Myocyte (in vitro differentiated cells): ENCODE measurements at places on chromosomes 12 and 14.

DNA sequence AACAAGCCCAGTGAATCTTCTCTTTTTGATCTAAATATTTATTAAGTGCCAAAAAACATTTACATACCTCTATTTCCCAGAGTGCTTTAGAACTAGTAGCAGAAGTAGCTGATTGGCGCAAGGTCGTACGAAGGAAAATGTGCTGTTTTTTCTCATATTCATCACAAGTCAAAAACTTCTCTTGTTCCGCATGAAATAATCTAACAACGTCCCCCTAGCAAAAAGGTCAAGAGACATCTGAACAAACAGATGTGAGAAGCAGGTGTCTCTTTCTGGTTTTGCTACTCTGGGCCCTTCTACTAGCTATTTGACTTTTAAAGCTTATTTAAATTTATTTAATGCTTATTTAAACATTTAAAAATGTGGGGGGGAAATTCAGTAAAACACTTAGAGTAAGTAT, 117.8 kb downstream of the ITPR2 start:
- DNase-seq = no peak

- DNase-seq = no peak
Observed at GRCh38 chr12:100061814-100062213, 77.1 kb upstream of the ANKS1B start.

DNA sequence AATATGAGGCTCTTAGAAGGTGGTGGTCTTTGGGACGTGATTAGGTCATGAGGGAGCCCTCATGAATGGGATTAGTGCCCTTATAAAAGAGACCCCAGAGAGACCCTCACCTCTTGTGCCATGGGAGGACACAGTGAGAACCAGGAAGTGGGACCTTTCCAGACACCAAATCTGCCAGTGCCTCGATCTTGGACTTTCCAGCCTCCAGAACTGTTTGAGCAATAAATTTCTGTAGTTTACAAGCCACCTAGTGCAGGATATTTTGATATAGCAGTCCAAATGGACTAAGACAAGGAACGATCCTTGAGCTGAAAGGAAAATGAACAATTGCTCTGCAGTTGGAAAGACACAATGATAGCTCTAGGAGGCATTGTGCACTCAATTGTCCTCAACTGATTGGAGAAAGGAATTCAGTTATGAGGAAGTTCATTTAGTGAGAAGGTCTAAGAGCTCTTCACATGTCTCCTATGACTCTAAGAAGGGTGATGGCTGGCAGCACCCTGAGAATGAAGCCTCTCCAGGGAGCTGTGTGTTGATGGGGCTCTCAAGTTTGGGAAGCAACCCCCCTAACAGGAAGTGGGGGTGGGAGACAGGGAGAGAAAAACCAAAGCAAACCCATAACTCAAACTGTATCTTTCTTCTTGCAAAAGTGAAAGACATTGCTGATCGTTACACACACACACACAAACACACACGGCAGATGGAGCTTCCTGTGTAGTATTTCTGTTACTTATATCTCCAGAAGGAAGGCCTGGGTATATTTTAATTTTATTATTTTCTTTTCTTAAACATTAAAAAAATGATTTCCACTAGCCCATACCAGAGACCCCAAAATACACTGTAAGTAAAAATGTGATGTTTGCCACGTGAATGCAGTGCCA, 21.0 kb downstream of the CHST11 start:
- no peak for DNase-seq

DNA sequence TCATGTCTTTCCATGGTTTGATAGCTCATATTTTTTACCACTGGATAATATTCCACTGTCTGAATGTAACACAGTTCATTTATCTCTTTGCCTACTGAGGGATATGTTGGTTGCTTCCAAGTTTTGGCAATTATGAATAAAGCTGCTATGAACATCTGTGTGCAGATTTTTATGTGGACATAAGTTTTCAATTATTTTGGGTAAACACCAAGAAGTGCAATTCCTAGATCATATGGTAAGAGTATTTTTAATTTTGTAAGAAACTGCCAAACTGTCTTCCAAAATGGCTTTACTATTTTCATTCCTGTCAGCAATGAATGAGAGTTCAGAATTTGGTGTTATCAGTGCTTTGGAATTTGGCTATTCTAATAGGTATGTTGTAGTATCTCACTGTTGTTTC, 43.7 kb upstream of the SLC35F4 start:
- no peak for DNase-seq

- DNase-seq = no peak
Observed at GRCh38 chr12:39341179-39341578, 101.7 kb downstream of the KIF21A start.

GRCh38 chr12:112820796-112821195, 29.2 kb downstream of the RPH3A start:
- no peak for DNase-seq

DNA sequence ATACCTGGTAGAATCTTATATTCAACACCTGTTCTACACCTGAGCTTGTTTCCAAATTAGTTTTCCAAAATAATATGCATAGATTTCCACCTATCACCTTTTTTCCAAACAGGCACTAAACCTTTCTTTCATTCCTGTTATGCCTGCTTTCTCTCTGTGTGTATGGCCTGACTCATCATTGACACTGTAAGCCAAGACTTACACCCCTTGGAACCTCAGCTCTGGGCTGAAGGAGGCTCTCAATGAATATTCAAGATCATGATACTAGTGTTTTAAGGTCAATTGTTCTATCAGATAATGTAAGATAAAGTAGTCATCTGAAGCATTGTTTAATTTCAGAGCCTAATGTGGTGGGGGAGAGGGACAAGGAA, 1193.3 kb downstream of the FLRT2 start:
- DNase-seq = no peak

GRCh38 chr14:33941718-33942117, 9.2 kb downstream of the EGLN3 start:
- DNase-seq = no peak

- peak; percentile 54 for DNase-seq
Observed at GRCh38 chr12:89951050-89951693, 242.5 kb upstream of the ATP2B1 start.

- DNase-seq = no peak
Observed at GRCh38 chr12:79920421-79921238, 14.3 kb downstream of the PPP1R12A start.

DNA sequence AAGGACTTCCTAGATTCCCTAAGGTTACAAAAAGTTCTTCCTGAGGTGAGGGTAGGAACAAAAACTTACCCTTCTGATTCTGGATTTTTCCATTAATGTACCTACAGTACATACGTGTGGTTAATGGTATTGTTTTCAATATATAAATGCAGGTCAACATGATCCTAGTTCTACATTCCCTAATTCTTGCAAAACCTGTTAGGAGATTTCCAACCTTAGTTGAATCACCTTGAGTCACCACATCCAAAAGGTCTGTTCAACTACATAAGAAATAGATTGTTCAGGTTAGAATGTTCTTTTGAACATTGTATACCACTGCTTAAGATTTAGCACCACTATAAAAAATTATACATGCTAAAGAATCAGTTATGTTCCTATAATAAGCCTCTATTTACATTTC, 118.9 kb downstream of the GARIN6 start:
- DNase-seq = no peak

- no peak for DNase-seq
Observed at GRCh38 chr12:83841620-83842019, 1071.0 kb downstream of the SLC6A15 start.

GRCh38 chr14:52776816-52777215, 14.6 kb downstream of the GNPNAT1 start:
- DNase-seq = no peak

DNA sequence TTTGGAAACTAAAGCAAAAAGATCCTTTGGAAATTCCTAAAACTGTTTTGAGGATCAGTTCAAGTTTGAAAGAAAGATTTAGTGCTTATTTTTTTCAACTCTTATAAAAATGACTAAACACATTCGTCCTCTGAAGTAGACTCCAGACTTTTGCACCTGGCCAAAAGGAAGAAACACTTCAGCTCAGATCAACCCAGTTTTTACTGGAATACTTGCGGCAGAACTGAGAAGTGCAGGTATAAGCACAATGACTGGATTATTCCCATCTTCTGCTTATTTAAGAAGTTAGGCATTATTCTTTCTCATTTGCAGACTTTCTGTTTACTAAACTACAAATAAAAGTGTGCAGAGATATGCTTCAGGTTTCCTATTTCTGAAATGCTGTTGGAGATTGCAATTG, 41.9 kb downstream of the PDE6H start:
- no peak for DNase-seq
